ENCODE measurements at places on chromosomes 3 and 15.

DNA sequence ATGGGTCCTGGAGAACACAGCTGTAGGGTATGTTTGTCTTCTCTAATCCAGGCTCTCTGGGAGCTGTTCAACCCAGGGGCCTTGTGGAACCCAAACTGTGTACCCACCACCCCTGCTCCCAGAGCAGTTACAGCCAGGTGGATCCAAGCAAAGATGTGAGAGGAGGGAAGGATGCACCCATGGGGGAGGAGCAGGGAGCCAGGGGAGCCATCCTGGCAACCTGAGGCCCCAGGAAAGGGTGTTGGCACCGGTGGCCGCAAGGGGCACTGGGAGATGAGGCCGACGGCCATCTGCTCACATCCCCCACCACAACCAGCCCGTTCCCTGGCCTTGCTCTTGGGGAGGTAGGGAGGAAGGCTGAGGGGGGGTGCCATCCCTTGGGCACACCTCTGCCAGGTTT, 43.2 kb downstream of the CMTM6 start:
- DNase-seq = no peak

DNA sequence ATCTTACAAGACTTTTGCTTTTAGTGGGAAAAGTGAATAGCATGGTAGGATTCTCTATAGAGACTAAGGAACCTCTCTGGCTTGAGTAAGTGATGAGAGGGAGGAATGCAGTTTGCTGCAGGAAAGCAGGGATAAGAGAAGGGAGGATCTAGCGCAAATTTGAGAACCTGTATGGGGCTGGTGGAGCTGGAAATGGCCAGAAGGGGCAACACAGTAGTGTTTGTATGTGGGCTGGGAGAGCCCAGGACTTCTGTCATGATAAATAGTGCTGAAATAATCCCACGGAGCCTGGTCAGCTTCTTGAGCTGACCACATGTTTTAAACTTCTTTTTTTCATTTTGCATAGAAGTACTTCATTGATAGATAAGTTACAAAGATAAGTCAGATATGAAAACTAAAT, 11.2 kb upstream of the SHC4 start:
- no peak for DNase-seq

DNA sequence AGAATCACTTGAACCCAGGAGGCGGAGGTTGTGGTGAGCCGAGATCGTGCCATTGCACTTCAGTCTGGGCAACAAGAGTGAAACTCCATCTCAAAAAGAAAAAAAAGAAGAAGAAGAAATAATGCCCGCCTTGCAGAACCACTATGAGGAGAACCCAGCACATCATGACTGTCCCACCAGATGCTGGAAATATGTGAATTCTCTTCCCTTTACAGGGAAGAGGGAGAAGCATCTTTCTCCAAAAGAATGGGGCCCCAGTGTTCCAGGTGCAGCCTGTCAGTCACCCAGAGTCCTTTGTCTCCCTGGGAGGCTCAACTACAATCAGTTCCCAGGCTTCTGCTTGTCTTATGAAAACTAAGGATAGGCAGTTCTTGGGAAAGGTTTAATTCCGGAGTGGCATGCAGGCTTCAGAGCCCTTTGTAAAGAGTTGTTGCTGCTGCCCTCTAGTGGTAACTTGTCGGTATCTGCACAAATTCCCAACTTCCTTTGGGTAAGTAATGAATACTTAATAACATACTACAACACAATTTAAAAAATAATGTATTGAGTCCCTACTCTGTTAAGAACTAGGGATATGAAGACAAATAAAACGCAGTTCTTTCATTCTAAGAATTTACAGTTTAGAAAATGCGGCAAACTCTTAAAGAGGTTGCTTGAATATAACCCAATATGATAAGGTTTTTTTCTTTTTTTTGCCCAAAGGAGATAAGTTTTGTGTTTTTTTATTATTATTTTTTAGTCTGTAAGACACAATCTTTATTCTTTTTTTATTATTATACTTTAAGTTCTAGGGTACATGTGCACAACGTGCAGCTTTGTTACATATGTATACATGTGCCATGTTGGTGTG, 18.6 kb upstream of the TICRR start:
- DNase-seq = peak; percentile 8

- no peak for DNase-seq
Measured at GRCh38 chr15:50100486-50100885, 18.5 kb downstream of the ATP8B4 start.

GRCh38 chr15:63572749-63573464, 24.3 kb upstream of the FBXL22 start:
- DNase-seq = no peak

DNA sequence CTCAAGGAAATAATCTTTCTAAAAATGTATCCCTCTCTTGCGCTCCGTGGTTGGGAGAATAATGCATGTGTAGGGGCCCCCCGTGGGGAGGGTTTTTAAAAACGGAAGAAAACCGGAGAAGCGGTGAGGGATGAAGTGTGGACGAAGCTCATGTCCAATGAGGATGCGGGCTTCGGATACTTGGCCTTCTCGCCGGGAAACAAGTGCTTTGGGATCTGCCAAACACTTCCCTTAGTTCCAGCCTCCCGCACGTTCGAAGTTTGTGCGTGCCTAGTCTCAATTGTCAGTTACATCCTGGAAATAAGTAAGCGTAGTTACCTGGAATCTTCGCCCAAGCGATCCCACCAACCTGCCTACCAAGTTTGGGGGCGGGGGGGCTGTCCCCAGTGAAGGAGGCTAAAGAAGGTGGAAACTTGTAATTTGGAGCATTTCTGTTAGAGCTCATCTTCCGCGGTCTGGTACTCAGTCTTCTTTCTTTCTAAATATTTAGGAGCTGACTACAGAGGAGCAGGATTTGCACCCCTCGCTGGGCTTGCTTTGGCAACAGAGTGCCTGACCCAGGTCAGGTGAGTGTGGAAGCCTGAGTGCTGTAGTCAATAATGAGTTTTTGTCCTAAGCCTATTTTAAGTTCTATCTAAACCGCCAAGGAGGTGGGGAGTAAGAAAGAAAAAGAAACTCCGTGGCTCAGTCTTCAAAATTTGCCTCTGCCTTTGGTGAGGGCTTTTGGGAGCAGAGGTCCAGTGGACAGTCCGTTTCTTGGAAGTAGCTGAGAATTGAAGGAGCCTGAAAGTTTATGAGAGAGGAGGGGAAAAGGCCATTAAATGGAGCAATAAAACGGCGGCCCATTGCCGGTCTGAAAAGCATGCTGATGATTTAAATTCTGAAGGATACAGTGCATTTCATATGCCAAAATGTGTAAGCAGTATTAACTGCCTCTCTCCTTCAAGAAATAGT, 1.1 kb downstream of the ITPR1 start:
- DNase-seq = no peak

DNA sequence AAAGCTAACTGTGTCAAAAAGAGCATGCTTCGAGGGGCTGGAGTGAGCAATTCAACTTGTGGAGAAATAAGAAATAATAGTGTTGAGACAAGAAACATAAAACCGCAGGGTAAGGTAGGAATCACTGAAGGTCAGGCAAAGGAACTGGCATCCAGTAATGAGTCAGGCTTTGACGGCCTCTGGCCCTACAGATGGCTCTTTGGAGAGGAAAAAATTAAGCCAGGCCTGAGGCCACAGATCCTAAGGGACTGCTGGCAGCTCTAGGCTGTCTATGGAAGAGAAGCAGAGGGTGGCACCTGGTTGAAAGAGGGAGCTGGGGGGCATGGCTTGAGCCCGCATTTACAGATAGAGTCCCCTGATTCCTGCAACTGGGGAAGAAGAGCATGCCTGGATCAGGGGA, 28.6 kb upstream of the ZSCAN2 start:
- no peak for DNase-seq

- DNase-seq = no peak
Measured at GRCh38 chr3:143216709-143217182, 97.2 kb downstream of the CHST2 start.

DNA sequence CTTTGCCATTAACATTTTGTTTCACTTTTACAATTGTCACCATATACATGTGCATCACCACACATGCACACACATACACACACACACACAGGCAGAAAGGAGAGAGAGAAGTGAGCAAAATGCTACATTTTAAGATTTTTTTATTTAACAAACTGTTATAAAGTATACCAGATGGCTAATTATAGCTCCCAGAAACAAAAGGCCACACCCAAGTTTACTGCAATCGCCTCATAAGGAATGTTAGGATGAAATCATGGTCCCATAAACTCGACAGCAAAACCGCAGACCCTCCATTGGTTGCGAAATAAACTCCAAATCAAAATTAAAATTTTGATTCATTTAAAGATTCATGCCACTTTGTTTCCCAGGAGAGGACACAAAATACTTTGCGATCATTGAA, 16.1 kb upstream of the C15orf61 start:
- no peak for DNase-seq

- DNase-seq = no peak
Measured at GRCh38 chr15:90336705-90337141, 15.4 kb upstream of the ZNF774 start.

DNA sequence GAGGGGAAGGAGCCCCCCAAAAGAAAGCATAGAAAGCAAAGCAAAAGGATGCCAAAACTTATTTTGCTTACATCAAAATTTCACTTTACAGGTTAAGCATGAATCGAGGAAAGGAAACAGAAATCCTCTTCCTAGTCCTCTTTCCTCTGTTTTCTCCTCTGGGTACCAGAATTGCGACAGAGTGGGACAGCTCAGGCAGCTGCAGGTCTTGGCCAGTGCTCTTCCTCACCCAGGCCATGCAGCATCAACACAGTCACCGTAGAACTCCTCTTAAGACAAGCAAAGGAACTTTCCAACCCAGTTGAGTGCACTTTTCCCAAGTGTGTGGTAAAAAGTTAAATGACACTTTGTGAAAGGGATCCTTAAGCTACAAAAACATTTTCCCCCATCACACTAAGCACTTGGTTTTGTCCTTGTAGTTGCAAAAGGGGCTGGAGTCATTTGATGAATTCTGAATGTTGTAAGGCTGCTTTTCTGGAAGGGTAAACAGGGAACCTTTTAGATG, 45.9 kb upstream of the MEX3B start:
- DNase-seq = no peak

- no peak for DNase-seq
Measured at GRCh38 chr15:27458345-27459084, 487.5 kb downstream of the GABRG3 start.

GRCh38 chr3:124761250-124761796, 31.1 kb downstream of the UMPS start:
- DNase-seq = peak; percentile 49

- no peak for DNase-seq
Measured at GRCh38 chr15:41876007-41876406, 17.8 kb downstream of the SPTBN5 start.

DNA sequence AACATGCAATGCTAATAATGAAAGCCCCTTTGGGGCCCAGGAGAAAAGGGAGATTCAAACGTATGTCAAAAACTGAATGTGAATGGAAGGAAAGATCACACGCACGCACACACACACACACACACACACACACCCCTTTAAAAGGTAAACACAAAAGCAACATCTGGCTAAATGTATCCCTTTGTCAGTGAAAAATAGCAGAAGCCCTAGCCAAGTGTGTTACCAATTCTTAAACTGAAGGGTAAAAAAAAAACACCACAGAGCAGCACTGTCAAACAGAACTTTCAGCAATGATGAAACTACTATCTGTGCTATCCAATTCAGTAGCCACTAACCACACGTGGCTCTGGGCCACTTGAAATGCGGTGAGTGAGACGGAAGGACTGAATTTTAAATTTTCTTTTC, 4.9 kb downstream of the RFTN1 start:
- DNase-seq = no peak

GRCh38 chr3:134517791-134518190, 31.9 kb downstream of the CEP63 start:
- DNase-seq = no peak

GRCh38 chr3:12679468-12679867, 15.6 kb upstream of the RAF1 start:
- no peak for DNase-seq

DNA sequence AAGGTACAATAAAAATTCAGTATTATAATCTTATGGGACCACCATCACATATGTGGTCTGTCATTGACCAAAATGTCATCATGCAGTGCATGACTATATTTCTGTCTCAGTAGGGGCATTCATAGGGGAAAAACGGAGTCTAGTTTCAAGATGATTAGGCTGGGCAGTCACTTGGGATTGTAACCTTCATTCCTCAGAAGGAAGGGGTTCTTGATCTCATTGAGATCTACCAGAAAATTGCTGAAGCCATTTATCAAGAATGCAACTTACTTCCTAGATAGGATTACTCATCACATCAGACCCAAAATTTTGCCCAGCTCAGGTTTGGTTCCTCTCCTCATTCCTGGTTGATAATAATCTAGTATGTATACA, 37.3 kb downstream of the BTD start:
- no peak for DNase-seq

GRCh38 chr15:50953302-50953701, 44.8 kb downstream of the AP4E1 start:
- no peak for DNase-seq

DNA sequence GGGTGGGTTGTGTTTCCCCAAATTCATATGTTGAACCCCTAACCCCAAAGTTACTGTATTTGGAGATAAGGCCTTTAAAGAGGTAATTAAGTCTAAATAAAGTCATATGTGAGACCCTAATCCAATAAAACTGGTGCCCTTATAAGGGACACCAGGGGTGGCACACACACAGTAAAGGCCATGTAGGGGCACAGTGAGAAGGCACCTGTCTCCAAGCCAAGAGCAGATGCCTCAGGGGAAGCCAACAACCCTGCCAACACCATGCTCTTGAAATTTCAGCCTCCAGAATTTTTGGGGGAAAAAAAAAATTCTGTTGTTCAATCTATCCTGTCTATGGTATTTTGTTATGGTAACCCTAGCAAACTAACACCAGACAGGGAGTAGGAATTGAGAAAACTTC, 1.5 kb upstream of the GMNC start:
- DNase-seq = no peak

DNA sequence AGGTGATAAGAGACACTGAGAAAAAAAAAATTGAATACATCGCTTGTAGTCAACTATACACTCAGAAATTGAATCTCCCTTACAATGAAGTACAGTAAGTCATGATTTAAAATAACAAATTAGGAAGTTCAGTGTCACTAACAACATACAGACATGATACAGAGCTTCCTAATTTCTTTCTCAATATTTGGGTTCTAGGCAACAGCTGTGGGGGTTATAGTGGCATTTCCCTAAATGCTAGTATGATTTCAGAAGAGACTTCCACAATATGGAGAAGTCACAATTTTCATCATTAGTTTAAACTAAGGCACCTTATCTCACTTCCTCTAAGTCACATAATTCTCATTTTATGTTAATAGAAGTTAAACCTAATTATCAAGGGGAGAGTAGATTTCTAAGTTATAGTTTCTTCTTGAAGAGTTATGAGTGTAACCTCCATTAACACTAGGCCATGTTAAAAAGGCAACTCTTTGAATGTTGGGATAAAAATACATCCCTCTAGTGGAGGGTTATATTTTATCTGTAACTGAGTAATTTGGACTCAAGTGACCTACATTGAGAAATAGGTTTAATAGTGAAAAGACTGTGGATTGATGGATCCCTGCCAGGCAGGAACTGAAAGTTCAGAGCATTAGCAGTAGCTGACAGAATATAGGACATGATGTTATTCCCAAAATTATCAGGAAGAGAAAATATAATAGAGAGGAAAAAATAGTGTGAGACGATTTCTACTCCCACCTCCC, 286.0 kb upstream of the SUCLG2 start:
- DNase-seq = no peak
